ENCODE measurements at places on chromosomes 3 and 15. TPM values are rescaled to one million over a fixed set of nuclear protein-coding genes. Genes with fewer than 3 reads are reported as not detected.

- peak; percentile 85 for DNase-seq
Observed at GRCh38 chr3:168249550-168250414, 154.1 kb upstream of the GOLIM4 start.

- no peak for DNase-seq
Observed at GRCh38 chr3:124033360-124034015, 41.6 kb upstream of the ROPN1 start.

GRCh38 chr3:48974076-48974864 is 15.8 kb upstream of the P4HTM start:
- no peak for DNase-seq

The SLC9C1 gene
- polyA plus RNA-seq = 1.2 TPM

The ACKR4 gene
- polyA plus RNA-seq = 1.6 TPM

GRCh38 chr3:35616346-35616745 is 23.0 kb upstream of the ARPP21 start:
- DNase-seq = no peak
